ENCODE measurements at places on chromosomes 7 and 10. TPM values are rescaled to one million over a fixed set of nuclear protein-coding genes. Genes with fewer than 3 reads are reported as not detected.

PIP gene
- polyA plus RNA-seq: not detected

VOPP1 gene
- 61.0 TPM for polyA plus RNA-seq

VWDE gene
- 4.4 TPM for polyA plus RNA-seq

- DNase-seq: no peak
These were observed 166.3 kb downstream of the NEURL1 start for GRCh38 chr10:103659674-103660363.

DNA sequence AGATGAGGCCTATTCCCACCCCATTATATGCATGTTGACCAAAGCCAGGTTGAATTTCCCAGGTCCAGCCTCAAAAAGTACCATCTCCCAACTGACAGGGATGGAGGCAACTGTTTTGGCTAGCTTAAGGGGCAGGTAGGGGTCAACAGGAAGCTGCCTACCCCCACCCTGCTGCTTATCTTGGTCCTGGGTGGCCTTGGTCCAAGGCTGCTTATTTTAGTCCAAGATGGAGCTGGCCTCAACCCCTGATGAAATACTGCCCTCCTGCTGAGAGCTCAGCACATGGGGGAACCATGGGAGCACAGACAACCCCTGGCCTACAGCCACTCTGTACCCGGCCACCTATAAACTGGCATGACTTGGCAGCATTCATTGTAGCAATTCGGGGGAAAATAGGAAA is 23.1 kb downstream of the MYO1G start:
- DNase-seq: no peak

DNA sequence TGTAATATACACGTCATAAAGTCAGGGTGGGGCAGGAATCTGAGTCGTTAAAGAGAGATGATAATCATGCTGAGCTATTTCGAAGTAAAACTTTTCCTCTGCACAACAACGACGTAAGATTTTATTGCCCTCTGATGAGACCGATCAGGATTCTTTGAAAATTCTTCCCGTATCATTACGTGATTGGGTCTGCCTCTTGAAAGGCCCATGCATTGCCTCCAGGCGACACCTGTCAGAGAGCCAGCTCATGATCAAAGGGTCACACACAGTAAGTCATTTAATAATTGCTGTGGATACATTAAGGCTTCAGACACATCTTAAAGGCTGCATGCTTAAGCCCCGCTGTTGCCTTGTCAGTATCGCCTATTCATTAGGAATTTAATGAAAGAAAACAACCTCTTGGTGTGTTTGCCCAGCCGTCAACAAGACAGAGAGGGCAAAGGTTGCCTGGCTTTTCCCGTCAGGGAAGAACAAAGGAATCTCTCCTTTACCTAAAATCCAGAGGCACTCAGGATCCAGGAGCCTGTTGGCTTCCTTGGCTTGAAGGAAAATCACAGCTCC is 189.0 kb upstream of the SH2B2 start:
- no peak for DNase-seq

DNA sequence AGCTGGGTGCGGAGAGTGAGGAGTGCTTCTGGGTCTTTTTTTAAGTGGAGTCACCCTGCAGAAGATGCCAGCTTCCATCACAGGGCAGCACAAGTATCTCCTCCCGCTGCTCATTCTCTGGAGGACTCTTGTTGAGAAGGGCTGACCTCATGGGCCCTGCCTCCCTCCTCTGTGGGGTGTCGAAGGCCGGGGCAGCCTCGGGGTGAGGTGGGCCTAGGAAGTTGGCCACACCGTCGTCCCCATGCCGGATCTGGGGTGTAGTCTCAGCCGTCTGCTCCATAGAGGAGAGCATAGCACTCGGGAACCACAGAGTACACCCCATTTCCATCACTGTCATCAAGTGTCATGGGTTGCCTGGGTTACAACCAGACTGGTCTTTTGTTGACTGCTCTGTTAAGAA is 85.0 kb downstream of the TRRAP start:
- DNase-seq: no peak
